Omental fat pad (tissue), 4 donors: ENCODE measurements at places on chromosomes 12 and 14. TPM values are rescaled to one million over a fixed set of nuclear protein-coding genes. Genes with fewer than 3 reads are reported as not detected.

- no peak for DNase-seq
These were observed 4.6 kb downstream of the PAWR start for GRCh38 chr12:79686171-79686570.

GRCh38 chr14:94773655-94774343 lies 3.9 kb upstream of the GSC start:
- DNase-seq, result no peak

DNA sequence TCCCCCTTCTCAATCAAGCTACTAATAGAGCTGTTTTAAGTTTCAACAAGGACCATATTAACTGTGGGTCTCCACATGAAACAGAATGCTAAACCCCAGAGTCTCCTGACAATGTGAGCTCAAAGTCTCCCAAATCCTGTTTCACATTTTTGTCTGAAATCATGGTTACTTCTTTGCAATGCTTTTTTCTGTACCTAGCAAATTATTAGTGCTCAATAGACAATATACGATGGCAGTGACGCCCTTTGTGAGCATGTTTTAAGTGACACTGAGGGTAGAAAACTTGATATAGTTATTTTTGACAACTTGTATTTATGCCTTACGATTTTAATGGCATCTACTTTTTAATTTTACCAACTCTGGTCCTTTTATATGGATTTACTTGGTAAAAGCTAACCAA lies 85.4 kb upstream of the SOX5 start:
- DNase-seq, result no peak

- no peak for DNase-seq
These were observed 105.3 kb upstream of the RTL1 start for GRCh38 chr14:101008631-101009336.

- no peak for DNase-seq
These were observed 63.1 kb upstream of the STK38L start for GRCh38 chr12:27180906-27181505.

GRCh38 chr12:119644930-119645329 lies 23.0 kb upstream of the PRKAB1 start:
- DNase-seq, result no peak

GRCh38 chr12:53231921-53232645 lies at the start of gene RARG:
Gene RARG (minus strand): TSS chr12:53232209. CDS start chr12:53227545, 4,664 bp downstream.
- DNase-seq, result no peak

DNA sequence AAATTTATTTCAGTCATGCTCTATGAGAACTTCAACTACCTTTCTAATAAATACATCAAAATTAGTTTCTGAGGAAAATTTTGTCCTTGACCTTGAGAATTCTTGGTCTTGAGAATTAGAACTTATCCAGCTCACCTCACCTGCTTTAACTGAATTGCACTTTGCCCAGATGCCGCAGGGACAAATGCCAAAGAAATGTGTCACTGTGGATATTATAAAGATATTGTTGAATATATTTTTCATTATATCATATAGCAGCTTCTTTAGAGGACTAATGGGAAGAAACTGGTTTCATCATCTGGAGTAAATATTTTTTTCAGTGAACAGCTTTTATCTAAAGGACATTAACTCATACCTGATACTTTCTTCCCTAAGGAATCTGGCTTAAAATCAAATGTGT lies 54.1 kb downstream of the LRP6 start:
- no peak for DNase-seq

DNA sequence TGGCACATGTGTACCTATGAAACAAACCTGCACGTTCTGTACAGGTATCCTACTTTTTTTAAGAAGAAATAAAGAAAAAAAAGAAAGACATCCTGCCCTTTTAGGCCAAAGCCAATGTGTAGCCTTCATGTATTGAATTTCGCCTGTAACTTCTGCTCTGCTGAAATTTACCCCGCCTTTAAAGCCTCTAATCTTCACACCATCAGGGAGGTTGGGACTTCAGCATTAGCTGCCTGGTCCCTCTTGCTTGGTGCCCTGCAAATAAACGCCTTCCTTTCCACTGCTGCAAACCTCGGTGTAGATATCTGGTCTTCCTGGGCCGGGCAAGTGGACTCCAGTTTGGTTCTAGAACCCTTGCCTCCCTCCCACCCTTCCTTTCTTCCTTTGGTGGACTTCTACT lies 2.6 kb upstream of the KRT71 start:
- DNase-seq, result no peak

DNA sequence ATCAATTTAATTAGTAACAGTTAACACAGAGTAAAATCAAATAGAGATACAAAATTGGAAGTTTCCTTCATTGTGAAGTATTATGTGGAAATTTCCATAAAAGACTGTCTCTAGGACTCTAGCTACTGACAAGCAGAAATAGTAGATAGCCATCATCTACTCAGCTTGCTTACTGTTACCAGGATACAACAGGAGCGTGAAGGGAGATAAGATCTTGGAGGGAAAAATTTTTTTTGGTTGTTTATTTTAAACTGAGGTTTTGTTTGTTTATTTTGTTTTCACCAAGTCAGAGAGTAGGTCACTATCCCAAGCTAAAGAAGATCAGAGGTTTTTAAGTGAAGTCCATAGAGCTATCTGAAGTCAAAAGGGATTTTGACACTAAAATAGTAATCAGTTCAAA lies 861.3 kb upstream of the MGAT4C start:
- DNase-seq, result no peak

DNA sequence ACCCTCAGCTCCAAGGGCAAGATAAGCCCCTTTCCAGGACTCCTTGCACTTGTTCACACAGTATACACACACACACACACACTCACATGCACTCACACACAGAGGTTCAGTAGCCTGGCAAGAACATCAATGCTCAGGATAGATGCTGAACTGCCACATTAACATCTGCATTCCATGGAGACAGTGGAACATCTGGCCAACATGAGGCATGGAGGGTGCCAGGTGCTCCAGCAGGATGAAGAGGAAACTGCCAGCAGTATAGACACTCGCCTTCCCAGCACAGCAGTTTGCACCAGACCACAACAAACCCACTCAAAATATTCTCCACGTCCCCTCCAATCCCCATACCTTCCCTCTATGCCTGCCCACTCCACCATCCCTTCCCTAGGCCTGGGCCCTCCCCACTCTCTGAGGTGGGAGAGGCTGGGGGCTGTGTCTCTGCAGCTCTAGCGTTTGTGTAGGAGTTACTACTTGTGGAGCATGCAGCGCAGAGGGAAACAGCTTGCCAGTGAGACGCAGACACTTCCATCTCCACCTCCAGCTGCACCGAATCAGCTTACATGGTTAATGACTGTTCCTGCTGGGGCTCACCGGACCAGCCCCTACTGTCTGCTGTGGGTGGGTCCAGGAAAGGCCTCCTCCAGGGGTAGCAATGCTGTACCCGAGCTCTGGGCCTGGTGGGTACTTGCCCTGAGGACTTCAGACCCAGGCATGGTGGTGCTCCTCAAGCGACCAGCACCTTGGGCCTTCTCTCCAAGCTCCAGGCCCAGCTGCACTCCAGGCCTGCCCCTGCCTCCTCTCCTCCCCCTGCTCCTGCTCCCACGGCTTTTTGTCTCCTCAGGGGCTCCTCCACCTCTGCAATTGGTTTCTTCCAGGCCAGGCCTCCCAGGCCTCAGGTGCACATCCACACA lies 18.6 kb upstream of the PLEKHG3 start:
- no peak for DNase-seq

DNA sequence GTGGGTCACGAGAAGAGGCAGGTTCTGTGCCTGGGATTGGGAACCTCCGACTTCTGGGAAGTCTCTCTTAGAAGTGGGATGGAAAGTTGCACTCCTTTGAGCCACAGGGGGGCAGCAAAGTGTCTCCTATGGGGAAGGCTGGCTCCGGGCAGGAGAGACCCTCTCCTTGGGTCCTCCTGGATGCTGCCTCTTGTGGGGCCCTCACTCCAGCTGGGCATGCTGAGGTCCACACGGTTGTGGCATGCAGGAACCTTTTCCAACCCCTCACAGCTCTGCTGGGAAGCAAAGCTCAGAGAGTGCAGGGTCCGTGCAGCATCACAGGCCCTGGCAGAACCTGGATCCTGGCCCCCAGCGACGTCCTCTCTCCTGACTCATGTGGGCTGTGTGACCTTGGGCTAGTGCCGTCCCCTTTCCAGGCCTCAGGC lies 17.4 kb downstream of the SDSL start:
- no peak for DNase-seq

The RAB15 gene
- total RNA-seq, result 3.8 TPM

- DNase-seq, result no peak
These were observed 38.3 kb upstream of the CACNA2D4 start for GRCh38 chr12:1956716-1957115.

The TPPP2 gene
- not detected for total RNA-seq

DNA sequence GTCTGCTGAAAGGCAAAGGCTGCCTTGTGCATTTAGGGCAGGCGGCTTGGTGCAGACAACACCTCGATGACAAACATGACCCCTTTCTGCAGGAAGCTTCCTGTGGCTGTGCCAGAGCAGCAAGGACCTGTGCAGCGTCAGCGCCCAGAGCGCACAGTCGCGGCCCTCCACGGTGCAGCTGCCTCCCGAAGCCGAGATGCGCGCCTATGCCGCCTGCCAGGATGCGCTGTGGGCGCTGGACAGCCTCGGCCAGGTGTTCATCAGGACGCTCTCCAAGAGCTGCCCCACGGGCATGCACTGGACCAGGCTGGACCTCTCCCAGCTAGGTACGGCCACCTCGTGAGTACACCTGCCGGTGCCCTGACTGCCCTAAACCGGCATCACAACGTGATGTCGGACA lies 57.3 kb downstream of the ANKRD9 start:
- no peak for DNase-seq

- no peak for DNase-seq
These were observed 1.8 kb upstream of the PHLDA1 start for GRCh38 chr12:76033081-76034011.

- no peak for DNase-seq
These were observed 27.3 kb downstream of the PNMA1 start for GRCh38 chr14:73686901-73687300.

GRCh38 chr12:96350982-96351381 lies 49.3 kb downstream of the CDK17 start:
- no peak for DNase-seq

DNA sequence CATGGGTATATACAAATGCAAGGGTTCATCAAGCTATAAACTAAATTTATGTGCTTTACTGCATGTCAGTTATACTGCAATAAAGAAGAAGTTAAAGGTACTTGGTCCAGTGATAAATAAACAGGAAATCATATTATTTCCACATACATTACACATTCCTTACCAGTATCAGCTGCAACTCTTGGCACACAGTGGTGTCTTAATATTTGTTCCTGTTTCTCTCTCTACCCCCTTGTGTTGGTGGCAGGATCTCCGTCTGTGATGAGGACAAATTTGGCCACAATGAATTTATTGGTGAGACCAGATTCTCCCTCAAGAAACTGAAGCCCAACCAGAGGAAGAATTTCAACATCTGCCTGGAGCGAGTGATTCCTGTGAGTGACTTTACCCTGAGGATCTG lies 19.2 kb upstream of the OAS1 start:
- no peak for DNase-seq

- no peak for DNase-seq
These were observed 163.0 kb upstream of the NUDT4 start for GRCh38 chr12:93214523-93215289.

DNA sequence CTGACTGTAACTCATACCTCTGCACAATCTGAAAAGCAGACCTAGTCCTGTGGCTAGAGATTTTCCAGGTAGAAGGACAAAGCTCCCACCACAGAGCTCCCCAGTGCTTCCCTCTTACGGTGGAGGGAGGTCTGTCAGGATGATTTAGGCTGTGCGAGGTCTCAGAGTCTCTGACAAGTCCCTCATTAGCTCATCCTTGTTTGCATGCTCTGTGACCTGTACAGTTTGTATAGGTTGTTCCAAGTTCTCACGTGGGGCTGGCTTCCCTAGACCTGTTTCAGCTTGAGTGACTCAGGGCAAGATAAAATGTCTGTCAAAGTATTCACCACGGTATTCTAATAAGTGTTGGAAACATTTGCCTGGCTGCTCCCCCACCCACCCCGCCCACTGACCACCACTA lies 34.8 kb downstream of the ASCL1 start:
- DNase-seq, result no peak

- no peak for DNase-seq
These were observed 31.5 kb upstream of the LMNTD1 start for GRCh38 chr12:25584596-25584995.

DNA sequence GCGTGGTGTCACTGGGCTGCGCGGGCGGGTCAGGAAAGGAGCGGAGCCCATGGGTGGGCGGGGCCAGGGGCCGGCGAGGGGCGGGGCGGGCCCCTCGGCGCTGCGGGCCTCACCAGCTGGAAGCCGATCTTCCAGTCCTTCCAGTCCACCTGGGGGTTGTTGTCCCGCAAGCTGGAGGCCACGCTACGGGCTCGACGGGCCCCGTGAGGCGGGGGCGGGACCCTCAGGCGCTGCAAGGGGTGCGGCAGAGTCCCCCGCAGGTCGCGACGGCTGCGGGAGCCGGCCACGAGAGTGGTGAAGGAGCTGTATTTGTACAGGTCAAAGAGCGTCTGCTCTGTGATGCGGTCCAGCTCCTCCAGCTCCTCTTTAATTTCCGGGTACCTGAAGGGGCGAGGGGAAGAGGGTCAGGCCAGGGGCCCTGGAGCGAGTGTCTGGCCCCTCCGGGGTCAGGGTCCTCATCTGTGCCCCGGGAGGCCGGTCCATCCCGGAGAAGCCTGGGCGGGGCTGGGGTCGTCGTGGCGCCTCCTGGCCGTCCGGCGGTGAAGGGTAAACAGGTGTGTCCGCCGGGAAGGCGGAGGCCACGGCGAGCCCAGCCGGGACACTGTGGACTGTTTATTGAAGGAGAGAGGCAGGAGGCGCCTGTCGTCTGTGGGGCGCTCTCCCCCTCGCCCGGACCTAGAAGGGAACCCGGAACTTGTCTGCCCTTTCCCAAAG lies 11.9 kb downstream of the SCNN1A start:
- DNase-seq, result no peak

- no peak for DNase-seq
These were observed 13.2 kb downstream of the KERA start for GRCh38 chr12:91044586-91044985.

DNA sequence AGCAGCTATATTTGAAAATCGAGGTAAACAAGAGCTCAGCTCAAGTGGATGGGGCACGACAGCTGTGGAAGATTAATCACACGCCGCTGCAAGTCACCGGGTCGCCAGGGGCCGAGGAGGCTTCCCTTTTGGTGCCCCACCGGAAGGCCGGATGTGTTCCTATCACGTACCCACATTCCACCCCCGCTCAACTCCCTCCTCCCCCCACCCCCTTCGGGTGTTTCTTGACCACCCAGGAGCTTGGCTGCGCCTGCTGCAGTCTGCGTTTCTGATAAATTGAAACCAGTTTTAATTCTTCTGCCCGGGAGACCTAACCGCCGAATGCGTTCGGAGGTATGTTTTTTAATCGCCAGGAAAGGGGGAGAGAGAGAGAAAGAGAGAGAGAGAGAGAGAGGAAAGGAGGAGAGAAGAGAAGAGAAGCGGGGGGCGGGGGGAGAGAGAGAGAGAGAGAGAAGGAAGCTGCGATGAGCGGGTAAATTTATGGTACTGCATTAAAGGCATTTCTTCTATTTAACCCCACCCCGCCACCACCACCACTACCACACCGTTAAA lies 1.8 kb downstream of the SLC8A3 start:
- no peak for DNase-seq

DNA sequence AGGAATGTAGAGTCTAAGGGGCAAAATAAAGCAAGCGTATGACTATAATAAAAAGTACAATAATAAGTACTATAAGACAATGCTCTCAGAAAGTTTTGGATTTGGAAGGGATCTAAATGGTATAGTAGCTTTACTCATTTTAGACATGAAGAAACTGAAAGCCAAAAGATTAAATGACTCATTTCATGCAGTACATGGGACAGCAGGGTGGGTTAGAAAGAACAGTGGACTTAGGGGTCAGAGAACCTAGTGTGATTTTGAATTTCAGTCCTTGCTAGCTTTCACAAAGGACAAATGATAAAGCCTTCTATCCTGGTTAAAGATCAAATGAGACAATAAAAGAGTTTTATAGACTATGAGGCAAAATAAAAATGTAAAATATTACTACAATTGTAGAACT lies 6.8 kb upstream of the LEMD3 start:
- DNase-seq, result no peak

The PLEKHD1 gene
- 0.12 TPM for total RNA-seq
